ENCODE measurements at places on chromosomes 3 and 15.
A peak's percentile ranks its signal among the peaks of the same experiment; 100 is the strongest.

GRCh38 chr15:98771541-98771940 is 123.2 kb downstream of the IGF1R start:
- no peak for DNase-seq

DNA sequence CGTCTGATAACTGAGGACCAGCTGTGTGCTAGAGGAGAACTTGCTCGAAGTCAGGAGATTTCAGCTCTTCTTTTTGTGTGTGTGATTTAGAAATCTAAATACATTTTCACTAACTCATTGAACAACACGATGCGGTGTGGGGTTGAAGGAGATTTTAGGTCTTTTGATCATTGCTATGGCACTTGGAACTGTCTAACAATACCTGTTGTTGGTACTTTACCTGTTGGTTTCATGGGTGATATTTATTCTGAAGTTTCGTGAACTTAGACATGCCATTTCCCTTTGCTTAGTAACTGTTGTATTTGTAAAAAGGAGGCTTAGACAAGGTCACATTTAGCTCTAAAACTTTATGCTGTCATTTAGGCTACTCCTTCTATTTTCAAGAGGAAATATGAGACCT is 99.9 kb downstream of the ITPR1 start:
- no peak for DNase-seq

DNA sequence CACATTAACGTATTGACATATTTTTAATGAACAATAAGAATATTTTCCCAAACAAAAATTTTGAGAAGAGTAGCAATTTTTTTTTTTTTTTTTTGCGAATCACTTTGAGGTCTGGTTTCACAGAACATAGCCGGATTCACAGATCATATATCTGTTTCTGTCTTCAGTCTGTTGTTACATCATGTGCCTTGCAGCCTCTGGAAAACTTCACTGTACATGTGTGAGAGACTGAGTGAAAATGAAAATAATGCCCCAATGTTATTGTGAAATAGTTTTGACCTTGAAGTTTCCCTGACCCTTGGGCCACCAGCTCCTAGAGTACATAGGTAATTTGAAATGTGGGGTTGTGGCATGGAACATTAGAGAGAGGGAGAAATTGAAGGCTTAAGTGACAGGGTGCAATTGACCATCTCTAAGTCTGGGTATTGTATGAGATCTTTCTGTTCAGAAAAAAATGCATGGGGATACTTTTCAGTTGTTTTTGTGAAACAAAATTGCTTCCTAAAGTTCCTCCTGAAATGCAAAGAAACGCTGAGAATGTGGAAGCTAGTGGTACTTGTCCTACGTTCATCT is 14.0 kb downstream of the ITPR1 start:
- DNase-seq: no peak

- peak; percentile 59 for DNase-seq
Observed at GRCh38 chr3:57544181-57545125, at the start of gene DNAH12. DNAH12 (minus strand) TSS chr3:57544344; CDS start chr3:57542870, 1,474 bp downstream.

DNA sequence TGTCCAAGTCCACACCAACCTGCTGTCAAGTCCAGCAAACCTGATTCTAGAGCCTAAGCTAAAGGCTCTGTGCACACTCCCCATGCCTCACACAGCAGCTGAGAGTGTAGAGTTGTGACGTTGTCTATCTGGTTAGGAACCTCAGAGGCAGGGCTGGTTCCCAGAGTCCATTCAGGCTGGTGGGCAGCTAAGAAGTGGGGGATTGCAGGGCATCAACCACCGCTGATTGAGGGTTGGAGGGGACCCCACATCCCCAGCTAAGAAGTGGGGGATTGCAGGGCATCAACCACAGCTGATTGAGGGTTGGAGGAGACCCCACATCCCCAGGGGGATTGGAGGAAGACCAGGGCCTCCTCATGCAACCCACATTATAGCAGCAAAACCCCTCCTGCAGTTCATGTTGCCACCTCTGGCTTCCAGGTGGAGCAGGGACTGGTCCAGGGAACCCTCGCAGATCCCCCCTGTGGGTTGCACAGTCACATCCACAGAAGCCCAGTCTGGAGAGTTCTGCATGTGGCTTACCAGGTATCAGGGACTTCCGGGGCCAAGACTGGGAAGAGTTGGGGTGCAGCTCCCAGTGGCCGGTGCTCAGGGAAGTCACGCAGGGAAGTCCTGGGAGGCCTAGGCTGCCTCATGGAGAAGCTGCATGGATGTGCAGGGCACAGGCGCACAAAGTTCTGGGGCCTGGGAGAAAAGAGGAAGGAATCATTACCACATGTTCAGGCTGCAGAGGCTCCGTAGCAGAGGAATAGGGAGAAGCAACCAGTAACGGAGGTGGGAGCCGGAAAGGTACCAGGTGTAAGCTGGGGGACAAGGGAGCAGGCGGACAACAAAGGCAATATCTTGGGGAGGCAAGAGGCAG is 71.4 kb upstream of the PCSK6 start:
- no peak for DNase-seq

- no peak for DNase-seq
Observed at GRCh38 chr3:8621872-8622271, 22.7 kb downstream of the SSUH2 start.

DNA sequence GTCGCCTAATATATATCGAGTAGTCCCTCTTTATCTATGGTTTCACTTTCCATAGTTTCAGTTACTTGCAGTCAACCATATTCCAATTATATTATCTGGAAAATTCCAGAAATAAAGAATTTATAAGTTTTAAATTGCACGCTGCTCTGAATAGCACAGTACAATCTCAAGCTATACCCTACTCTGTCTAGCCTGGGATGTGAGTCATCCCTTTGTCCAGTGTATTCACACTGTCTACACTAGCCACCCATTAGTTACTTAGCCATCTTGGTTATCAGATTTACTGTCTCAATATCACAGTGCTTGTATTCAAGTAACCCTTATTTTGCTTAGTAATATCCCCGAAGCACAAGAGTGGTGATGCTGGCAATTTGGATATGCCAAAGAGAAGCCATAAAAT is 72.1 kb upstream of the EOMES start:
- DNase-seq: no peak

DNA sequence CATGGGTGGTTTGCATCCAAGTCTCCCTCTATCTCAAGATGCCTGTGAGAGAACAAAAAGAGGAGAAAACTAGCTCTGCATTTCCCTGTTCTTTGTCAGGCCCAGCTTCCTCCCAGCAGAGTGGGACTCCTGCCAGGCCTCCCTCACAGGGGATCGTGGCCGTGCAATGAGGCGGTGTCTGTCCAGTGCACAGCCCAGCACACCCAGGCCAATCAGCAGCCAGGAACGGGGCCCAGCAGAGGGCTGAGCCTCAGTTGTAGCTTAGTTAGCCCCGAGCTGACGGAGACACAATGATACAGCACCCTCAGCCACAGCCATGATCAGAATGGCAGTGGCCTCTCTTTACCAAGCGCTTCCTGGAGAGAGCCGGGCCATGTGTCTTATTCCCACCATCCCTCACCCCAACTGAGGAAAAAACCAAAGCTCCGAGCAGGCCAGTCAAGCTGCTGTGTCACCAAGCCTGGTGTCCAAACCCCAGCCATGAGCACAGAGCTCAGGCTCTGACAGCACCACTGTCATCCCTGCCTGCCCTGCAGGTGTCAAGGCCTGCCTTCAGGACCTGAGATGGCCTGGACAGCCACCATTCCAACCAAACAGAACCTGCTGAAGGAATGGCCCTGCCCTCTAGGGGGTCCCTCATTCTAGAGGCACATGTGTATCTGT is 71.1 kb downstream of the DNAJB8 start:
- no peak for DNase-seq

GRCh38 chr3:56314842-56315241 is 153.4 kb downstream of the ERC2 start:
- no peak for DNase-seq

Measured in activated CD8-positive, alpha-beta memory T cell treated with anti-CD3 and anti-CD28 coated beads, Interleukin-2, amount 50 U/mL, for 48 hours (primary cell).